ENCODE measurements at places on chromosomes 4 and X.
A peak's percentile ranks its signal among the peaks of the same experiment; 100 is the strongest.

DNA sequence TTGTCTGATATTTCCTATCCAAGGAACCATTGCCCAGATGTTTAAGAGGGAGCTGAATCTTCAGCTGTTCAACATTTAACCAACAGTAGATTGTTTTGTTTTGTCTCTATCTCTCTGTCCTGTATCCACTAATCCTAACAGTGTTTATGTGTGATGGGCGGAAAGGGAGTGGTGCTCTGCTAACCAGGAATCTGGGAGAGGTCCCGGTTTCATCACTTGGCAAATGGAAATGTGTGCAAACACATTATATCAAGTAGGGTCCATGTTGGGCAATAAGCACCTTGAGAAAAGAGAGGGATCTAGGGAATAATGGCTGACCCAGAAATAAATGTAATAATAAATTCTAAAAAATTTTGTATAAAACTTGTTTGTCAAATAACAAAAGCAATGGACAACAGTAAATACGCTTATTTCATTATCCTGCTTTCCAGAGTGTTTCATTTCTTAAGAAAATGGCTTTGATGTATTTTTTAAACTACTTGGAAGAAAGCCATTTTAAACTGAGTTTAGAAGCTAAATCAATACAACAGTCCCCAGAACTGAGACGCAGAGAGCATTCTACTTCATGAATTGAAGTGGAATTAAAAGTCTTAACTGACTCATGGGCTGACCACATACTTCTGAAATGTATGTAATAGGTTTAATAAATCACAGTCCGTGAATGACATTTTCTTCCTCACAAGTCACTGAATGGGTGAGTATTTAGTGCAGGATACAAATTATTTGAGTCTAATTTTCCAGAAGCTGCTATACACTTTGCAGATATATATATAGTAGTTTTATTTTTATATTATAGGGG is 55.8 kb downstream of the EMCN start:
- DNase-seq, result no peak

DNA sequence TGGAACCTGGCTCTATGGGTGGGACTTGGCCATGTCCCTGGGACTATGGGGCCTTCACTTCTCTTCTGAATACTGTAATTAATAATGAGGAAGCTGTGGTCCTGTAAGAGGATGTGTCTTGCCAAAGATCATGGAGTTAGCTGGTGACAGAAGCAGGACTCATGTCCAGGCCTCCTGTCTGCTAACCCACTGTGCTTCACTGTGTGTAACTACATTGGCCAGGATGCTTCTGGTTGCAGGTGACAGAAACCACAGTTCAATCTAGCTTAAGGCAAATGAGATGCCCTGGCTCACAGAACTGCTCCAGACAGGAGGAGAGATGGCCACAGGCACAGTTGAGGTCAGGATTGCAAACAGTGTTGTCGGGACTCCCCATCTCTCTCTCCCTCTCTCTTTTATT is 3.1 kb downstream of the MTMR1 start:
- DNase-seq, result no peak

DNA sequence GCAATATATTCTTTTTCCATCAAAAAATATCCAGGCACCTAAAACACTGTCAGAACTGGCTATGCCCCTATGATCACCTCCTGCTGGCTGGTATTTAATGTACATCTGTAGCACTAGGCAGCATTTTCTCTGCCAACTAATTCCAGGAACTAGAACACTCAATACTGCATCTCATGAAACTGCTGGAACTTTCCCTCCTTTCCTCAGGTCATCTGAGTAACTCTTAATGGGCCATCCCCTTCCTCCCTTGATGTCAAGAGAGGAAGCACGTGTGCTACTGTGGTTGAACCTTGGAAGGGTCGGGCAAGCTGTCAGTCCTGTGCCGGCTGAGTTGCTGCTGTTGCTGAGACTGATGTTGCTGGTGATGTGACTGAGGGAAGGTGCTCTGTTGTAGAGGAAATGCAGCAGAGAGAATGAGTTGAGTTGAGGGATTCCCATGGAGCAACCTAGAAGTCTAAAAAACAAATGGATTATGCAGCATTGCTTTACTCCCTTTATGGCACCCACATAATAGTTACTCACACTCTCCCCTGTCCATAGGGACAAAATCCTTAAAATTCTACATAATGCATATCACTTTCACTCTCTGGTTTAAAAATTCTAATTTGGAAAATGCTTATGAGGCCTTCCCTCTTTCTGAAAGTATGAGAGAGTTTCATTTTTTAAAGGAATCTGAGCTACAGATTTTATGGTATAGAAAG is 39.5 kb downstream of the TMEM165 start:
- DNase-seq, result peak; percentile 31

- DNase-seq, result peak; percentile 38
These were observed at the start of the genes DHRSX and ZBED1 for GRCh38 chrX:2500803-2501558. DHRSX (minus strand) TSS chrX:2500976; CDS start chrX:2500925, 51 bp downstream. ZBED1 (minus strand) TSS chrX:2500976; CDS start chrX:2490719, 10,257 bp downstream.

DNA sequence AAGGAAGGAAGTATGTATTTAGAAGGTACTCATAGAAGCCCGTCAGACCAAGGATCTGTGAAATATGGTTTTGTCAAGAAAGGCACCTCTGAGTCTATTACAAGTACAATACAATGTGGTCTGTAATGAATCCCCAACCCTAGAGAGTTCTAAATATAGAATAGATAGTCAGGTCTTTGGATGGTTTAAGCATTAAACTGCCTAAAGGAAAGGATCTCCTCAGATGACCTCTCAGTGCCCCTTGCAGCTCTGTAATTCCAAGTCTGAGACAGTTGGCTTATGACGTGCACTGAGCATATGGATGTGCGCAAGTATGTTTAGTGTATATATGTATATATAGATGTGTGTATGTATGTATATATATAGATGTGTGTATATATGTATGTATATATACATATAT is 62.0 kb downstream of the CCSER1 start:
- no peak for DNase-seq

- DNase-seq, result no peak
These were observed 28.7 kb downstream of the IL13RA1 start for GRCh38 chrX:118756101-118756500.

- no peak for DNase-seq
These were observed 12.6 kb downstream of the SSR4 start for GRCh38 chrX:153806999-153807575.

GRCh38 chrX:53440621-53441517 is 6.7 kb upstream of the HSD17B10 start:
- peak; percentile 26 for DNase-seq

DNA sequence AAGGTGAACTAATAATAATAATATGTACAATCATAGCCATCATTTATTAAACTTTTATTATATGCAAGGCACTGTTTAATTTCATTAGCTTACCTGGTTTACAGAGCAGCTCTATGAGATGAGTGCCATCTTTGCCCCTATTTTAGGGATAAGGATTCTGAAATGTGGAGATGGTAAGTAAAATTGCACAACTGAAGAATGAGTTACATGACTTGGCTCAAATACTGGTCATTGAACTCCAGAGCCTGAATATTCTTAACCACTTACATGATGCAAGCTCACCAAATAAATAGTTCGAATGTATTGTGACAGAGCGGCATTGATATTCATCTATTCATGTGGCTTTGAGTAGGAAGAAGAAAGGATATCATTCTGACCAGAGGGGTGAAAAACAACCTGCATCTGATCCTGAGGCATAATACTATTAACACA is 11.7 kb downstream of the ALB start:
- no peak for DNase-seq

GRCh38 chr4:40254608-40255392 is 58.0 kb downstream of the RHOH start:
- peak; percentile 56 for DNase-seq

DNA sequence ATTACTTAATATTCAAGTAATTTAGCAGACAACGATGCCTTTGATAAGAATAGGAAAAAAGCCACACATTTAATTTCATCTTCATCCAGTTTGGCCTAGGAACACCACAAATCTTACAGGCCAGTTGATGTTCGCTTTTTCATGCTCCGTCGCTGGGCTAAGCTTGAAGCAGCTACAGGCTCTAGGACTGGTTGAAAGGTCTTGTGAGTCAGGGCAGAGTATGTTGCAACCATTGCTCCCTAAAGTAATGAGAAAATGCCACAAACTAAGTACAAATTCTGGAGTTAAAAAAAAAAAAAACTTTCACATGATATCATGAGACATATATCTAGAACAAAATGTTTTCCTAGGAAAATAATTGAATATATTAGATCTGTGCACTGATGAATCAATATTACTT is 123.8 kb downstream of the RPS6KA6 start:
- DNase-seq, result no peak

DNA sequence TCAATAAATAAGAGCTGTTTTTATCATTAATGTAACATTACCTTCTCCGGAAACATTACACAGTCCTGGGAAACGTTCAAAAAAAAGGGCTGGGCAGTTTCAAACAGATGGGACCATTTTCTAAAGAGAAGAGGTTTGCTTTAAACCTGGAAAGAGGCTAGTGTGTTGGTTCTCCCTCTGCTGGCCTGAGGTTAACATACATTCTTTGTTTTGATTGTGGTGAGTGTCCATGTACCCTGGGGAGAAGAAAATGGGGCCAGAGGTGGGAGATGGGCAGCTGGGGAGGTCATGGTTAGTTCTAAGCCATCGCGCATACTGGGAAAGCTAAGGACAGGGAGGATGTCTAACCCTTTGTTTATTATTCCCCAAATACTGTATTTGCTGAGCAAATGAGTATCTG is 194.7 kb downstream of the CPEB2 start:
- no peak for DNase-seq

DNA sequence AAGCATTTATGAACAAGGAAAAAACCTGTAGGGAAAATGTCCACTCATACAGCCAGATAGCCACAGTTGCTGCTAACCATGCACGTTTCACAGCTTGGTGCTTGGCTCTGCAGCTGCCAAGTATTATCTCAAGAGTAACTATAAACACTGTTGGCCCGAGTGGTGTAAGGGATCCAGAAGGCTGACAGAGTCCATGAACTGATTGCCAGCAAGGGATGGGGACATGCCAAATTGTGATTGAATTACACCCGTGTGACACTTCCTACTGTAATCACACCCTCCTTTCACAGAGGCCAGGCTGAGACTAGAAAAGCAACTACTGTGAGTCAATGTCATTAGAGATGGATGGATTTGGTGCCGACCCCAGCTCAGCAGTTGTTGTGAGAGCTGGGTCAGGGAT is 223.9 kb upstream of the ANKRD50 start:
- DNase-seq, result no peak

- DNase-seq, result peak; percentile 61
These were observed 17.5 kb downstream of the DOK7 start for GRCh38 chr4:3480528-3481112.
